ENCODE measurements at places on chromosomes 5 and 9.

DNA sequence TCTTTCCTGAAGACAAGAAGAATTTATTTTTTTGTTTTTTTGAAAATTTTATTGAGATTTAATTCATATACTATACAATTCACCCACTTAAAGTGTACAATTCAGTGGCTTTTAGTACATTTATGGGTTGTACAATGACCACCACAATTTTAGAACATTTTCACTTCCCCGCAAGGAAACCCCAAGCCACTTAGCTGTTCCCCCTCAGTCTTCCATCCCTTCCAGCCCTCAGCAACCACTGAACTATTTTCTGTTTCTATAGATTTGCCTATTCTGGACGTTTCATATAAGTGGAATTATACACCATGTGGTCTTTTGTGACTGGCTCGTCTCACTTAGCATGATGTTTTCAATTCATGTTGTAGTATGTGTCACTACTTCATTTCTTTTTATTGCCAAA, 28.0 kb downstream of the DNAI1 start:
- no peak for DNase-seq

DNA sequence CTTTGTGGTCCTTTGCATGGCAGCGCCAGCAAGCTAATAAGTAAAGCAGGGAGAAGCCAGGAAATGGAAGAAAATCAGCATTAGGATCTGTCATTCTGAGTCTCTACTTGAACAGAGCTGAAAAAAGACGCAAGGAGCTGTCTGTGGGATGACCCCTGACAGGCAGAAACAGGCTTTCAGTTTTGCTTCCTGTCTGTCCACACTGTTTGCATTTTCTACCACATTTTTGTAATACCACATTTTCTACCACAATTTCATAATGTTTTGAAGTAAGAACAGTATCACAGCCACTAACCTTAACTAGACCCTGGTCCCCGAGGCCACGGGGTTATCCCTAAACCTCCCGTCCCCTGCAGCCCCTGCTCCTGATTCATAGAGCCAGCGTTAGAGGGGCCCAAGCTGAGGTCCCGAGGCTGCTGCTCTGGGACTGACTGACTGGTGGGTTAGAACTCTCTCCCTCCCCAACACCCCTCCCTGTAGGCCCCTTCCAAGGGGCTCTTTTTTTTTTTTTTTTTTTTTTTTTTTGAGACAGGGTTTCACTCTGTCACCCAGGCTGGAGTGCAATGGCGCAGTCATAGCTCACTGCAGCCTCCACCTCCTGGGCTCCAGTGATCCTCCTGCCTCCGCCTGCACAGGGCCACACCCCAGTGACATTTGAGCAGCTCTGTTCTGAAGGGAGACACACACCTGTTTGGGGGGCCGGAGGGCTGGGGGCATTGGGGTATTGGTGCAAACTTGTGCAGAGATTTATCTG, 4.0 kb upstream of the CLIC3 start:
- DNase-seq, result peak; percentile 23

DNA sequence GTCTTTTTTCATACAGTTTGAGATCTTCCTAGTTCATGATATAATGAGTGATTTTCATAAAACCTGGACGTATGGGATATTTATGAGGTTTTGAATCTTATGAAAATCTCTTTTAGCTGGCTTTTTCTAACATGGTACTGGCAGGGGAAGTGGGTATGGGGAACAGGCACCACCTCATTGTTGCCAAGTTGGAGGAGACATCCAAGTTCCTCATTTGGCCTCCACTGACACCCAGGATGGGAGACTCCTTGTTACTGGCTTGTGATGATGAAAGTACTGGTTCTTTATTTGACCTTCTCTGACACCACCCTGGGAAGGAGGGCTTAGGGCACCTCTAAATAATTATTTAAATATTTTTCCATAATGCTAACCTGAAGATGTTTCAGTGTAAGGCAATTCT, 4.0 kb upstream of the TNPO1 start:
- DNase-seq, result no peak

DNA sequence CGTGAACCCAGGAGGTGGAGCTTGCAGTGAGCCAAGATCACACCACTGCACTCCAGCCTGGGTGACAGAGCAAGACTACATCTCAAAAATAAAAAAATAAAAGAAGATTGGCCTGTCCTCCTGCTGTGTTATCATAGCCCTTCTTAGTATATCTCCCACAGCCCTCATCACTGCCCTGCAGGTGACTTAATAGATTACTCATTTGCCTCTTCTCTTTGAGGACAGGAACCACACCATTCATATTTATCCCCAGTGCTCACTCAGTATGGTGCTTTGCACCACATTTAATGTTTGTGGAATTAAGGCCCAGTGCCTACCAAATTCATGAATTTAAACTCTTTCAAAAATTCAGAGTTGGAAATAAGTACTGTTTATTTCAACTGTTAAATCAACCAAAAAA, 10.3 kb downstream of the IDNK start:
- DNase-seq, result no peak

- no peak for DNase-seq
Measured at GRCh38 chr5:43140286-43140685, 19.6 kb downstream of the ZNF131 start.

DNA sequence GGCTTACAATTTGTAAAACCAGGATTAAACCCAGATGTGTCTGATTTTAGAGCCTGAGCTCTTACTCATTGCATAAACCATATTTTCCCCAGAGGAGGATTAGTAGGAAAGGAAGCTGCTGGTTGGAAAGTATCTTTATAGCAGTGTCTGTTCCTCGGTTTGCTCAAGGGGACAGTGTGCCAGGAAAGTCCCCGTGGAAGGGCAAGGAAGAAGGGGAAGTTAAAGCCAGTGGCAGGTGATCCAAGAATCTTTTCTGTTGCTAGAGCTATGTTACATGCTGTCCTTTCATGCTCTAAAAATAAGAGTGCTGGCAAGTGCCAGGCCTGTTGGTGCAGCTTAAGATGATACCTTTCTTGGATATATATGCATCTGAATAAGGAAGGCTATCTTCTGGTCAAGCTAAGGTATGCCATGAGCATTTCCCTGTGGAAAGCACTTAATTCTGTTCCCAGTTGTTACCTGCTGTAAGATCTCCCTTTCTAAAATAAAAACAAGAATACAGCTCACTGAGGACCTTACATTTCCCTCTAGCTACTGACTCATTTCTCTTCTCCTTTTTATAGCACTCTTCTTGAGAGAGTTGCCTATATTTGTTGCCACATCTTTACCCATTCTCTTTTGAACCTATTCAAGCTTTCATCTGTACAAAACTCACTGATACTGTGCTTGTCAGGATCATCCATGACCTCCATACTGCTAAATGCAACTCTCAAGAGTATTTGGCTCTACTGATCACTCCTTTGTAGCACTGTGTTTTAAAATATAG, 8.0 kb downstream of the PDCD1LG2 start:
- DNase-seq, result no peak

DNA sequence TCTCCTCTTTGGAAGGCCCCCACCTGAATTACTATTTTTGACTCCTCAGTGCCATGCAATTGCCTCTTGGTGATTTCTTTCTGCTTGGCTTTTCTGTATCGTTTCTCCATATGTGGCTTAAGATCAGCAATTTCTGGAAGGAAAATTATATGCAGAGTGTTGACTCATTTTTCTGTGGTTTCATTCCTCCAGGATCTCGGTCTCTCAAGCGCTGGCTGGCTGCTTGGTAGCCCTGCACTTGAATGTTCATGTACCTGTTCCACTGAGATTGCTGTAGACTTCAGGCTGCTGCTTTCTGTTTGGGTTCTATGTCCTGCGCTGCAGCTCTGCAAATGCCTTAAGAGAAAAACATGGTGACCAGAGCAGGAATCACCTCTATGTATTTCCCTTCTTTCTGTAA, 77.6 kb downstream of the INIP start:
- DNase-seq, result no peak

DNA sequence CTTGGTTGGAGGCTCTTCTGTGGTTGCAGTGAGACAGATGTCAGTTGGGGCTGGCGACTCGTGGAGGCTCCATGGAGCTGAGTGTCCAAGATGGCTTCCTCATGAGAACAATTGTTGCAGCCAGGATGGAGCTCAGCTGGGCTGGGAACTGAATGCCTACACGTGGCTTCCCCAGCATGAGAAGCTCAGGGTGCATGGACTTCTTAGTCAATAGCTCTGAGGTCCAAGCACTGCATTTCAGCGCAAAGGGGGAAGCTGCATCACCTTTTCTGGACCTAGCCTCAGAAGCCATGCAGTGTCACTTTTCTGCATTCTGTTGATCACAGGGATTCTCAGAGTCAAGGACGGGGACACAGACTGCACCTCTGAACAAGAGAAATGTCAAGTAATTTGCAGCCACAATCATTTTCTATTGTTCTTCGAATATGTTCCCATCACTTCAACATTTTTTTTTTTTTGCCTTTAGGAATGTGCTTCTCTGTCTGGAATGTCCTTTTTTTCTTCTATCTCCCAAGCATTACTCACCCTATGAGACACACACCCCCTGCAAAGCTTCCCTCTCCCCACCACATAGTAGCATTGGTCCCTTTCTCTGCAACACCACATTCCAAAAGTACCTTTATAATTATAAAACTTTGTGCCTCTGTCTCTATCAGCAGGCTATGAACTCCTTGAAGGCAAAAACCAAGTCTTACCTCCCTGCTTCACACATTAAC, 57.5 kb upstream of the STK32A start:
- no peak for DNase-seq

- DNase-seq, result no peak
Measured at GRCh38 chr5:73218552-73219171, 45.7 kb downstream of the TMEM174 start.

- no peak for DNase-seq
Measured at GRCh38 chr5:122753500-122753899, 21.4 kb upstream of the SNX2 start.

Data from bone marrow (tissue), 2 donors.